ENCODE measurements at places on chromosomes 11 and 22.

DNA sequence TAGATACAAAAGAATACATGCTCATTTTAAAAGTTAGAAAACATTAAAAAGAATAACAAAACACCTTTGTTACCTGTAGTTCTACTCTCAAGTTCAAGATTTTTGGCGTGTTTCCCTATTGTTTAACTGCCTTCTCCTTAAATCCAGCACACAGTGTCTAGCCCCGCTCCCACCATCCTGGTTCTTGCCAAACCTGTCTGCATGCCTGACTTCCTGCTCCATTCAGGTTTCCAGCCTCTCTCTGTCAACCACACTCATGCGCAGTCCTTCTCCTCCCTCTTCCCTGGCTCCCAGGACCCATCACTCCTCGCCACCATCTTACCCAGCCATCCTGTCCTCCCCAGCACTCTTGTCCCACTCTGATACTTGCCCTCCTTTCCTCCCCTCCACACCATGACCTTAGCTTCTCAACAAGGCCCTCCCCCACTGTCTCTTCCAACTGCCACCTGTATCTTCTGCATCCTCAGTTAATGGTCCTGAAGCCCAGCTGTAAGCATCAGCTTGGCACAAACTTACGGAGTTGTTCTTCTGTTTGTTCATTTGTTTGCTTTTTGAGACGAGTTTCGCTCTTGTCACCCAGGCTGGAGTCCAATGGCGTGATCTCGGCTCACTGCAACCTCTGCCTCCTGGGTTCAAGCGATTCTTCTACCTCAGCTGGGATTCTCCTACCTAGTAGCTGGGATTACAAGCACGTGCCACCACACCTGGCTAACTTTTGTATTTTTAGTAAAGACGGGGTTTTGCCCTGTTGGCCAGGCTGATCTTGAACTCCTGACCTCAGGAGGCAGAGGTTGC is 7.5 kb upstream of the MYH9 start:
- no peak for DNase-seq

GRCh38 chr22:27241430-27242321 is 559.9 kb downstream of the MN1 start:
- no peak for DNase-seq

- no peak for DNase-seq
Observed at GRCh38 chr11:2693271-2694261, 6.2 kb downstream of the KCNQ1OT1 start.

- no peak for DNase-seq
Observed at GRCh38 chr22:47372111-47372581, 609.7 kb downstream of the TBC1D22A start.

- no peak for DNase-seq
Observed at GRCh38 chr11:105870516-105871113, 151.4 kb downstream of the MSANTD4 start.

- DNase-seq: no peak
Observed at GRCh38 chr11:102915044-102915375, 40.2 kb upstream of the MMP12 start.

GRCh38 chr11:36156817-36157519 is 132.3 kb downstream of the COMMD9 start:
- DNase-seq: no peak

- DNase-seq: no peak
Observed at GRCh38 chr11:6203327-6203726, 2.0 kb upstream of the C11orf42 start.

DNA sequence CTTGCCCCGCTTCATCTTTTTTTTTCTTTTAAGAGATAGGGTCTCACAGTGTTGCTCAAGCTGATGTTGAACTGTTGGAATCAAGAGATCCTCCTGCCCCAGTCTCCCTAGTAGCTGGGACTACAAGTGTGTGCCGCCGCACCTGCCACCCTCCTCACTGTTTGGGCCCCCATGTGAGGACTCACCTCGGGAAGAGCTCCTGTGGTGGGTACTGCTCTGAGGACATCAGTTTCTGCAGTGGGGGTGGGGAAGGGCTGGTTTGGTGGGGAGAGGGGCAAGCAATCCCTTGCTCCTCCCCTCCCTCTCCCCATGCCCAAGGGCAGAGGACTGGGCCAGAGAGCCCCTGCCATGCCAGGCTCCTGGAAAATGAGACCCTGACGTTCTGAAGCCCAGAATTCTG is 1.5 kb upstream of the SLC16A8 start:
- no peak for DNase-seq

DNA sequence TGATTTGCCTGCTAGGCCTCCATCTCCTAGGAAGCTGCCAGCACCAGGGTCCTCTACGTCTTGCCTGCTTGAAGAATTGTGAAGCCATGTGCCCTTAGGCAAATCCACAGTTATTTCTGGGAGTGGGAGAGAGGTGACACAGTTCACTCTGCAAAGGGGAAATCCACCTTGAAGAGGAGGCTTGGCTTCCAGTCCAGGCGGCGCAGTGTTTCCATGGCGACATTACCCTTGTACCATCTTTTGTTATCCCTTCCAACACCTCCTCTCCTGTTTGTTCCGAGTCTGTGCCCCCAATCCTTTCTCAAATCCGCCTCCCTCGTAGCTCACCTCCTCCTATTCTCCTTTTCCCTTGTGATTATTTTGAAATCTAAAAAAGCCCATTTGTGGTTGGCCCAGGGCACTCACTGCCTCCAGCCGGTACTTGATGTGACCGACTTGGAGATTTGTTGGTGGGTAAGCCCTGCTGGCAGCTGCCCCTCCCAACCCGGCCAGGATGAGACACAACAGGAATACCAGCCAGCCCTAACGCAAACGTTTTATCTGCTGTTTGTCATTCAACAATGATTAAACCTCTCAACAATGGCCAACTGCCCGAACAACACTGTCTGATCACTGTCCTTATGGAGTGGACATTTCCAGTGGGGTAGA is 18.4 kb downstream of the SYT13 start:
- DNase-seq: no peak

- DNase-seq: no peak
Observed at GRCh38 chr11:76282811-76283595, 76.7 kb upstream of the WNT11 start.

GRCh38 chr11:769887-770641 is 7.2 kb downstream of the GATD1 start:
- DNase-seq: no peak

- peak; percentile 63 for DNase-seq
Observed at GRCh38 chr11:7892840-7893254, 38.2 kb downstream of the OR10A6 start.

GRCh38 chr11:77467993-77468392 is 5.9 kb downstream of the PAK1 start:
- DNase-seq: no peak

- DNase-seq: no peak
Observed at GRCh38 chr22:39722501-39722900, 151.9 kb downstream of the CACNA1I start.

DNA sequence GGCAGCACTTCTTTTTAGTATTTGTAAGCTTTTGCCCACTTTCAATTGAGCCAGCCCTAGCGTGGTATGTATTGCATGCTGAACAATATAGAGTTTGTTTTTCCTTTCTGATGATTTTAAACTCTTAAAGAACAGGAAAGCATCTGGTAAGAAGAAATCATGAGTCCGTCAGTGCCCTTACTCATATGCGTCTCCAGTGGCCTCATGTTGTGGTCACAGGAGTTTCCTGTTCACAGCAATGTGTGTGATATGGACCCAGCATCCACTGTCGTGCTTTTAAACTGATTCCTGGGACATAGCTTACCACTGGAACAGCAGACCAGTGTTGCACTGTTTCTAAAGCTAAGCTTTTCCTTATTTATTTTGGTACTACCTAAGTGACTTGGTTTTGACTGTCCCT is 40.1 kb downstream of the BID start:
- no peak for DNase-seq

GRCh38 chr11:120131941-120132644 is 5.8 kb downstream of the TRIM29 start:
- DNase-seq: no peak
